Naive thymus-derived CD4-positive, alpha-beta T cell (primary cell): ENCODE measurements at places on chromosomes 3 and 15. TPM values are rescaled to one million over a fixed set of nuclear protein-coding genes. Genes with fewer than 3 reads are reported as not detected.

GRCh38 chr15:63121382-63122001 is at the start of gene LACTB:
LACTB (plus strand) TSS chr15:63121861; CDS start chr15:63121872, 11 bp downstream.
- no peaks in the 10 kb centered on the region for H3K36me3 ChIP-seq
- peak within 1 kb of the TSS; percentile 80 for H3K27ac ChIP-seq
- DNase-seq: peak; percentile 73
- H3K4me3 ChIP-seq: peak within 1 kb of the TSS; percentile 75

- DNase-seq: no peak
- H3K36me3 ChIP-seq: no peaks in the 10 kb centered on the region
- no peak overlapping the region for H3K27ac ChIP-seq
Observed at GRCh38 chr3:129558081-129558771, 15.3 kb downstream of the H1-8 start.

GRCh38 chr3:143123353-143123984 is 3.9 kb downstream of the CHST2 start:
- no peaks in the 10 kb centered on the region for H3K27me3 ChIP-seq
- H3K4me3 ChIP-seq: peak overlapping the region; percentile 3
- H3K36me3 ChIP-seq: peaks cover 10% of the 10 kb centered on the region
- no peaks in the 10 kb centered on the region for H3K4me1 ChIP-seq
- H3K27ac ChIP-seq: peak overlapping the region; percentile 63
- no peak for DNase-seq

GRCh38 chr3:184540777-184541681 is 20.6 kb upstream of the EPHB3 start:
- DNase-seq: peak; percentile 80
- H3K4me3 ChIP-seq: no peak overlapping the region
- H3K4me1 ChIP-seq: peaks cover 3% of the 10 kb centered on the region
- H3K36me3 ChIP-seq: no peaks in the 10 kb centered on the region

DNA sequence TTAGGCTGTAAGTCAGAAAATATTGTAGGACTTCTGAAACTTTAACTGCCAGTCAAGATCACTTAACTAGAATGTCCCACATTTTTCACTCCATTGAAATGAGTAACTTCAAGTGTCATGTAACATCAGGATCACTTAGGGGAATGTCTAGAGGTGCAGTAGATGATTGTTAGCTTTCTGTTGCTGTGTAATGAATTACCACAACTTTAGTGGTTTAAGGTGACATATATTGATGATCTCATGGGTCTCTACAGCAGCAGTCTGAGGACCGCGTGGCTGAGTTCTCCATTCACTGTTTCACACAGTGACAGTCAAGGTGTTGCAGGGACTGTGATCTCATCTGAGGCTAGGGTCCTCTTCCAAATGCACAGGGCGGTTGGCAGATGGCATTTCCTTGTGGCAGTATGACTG is 82.7 kb downstream of the SLC25A26 start:
- H3K4me1 ChIP-seq: peaks cover 42% of the 10 kb centered on the region
- H3K27ac ChIP-seq: no peak overlapping the region
- DNase-seq: peak; percentile 7

DNA sequence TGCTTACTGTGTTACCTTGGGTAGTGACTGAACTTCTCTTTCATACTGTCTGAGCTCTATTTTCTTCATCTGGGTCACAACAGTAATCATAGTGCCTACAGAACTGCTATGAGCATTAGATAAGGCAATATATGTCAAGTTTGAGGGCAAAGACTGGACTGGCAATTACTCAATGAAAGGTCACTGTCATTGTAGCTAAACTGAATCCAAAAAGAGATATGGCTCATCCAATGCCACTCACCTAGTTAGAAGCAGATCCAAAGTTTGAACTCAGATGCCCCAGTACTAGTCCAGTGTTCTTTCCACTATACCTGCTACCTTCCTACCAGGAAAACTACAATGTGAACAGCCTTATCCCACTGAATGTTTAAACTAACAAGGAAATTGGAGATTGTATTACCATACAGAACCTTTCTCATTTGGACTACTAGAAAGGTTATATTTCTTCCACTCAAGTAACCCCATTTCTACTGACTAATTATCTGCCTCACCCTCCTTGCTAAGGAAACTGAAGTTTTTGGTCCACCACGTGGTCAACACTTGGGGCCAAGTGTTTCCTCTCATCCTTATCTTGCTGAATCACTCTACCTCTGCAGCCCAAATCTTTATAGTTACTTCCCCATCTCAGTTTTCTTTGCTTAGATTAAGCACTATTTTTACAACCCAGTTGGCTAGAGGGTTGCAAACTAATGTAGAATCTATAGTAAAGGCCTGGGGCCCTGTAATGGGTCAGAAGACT is 202.3 kb upstream of the LPP start:
- H3K36me3 ChIP-seq: no peaks in the 10 kb centered on the region
- no peaks in the 10 kb centered on the region for H3K27me3 ChIP-seq
- H3K27ac ChIP-seq: no peak overlapping the region
- no peaks in the 10 kb centered on the region for H3K4me1 ChIP-seq
- H3K4me3 ChIP-seq: no peak overlapping the region

GRCh38 chr3:161419555-161420333 is 48.4 kb upstream of the SPTSSB start:
- H3K36me3 ChIP-seq: no peaks in the 10 kb centered on the region
- no peaks in the 10 kb centered on the region for H3K27me3 ChIP-seq
- no peak overlapping the region for H3K4me3 ChIP-seq
- H3K4me1 ChIP-seq: no peaks in the 10 kb centered on the region
- H3K27ac ChIP-seq: no peak overlapping the region

- no peaks in the 10 kb centered on the region for H3K27me3 ChIP-seq
- no peaks in the 10 kb centered on the region for H3K4me1 ChIP-seq
Observed at GRCh38 chr15:38054488-38054887, 120.0 kb downstream of the TMCO5A start.

- DNase-seq: no peak
- no peaks in the 10 kb centered on the region for H3K36me3 ChIP-seq
- H3K4me1 ChIP-seq: no peaks in the 10 kb centered on the region
- H3K27me3 ChIP-seq: no peaks in the 10 kb centered on the region
- H3K27ac ChIP-seq: no peak overlapping the region
Observed at GRCh38 chr3:158780766-158781165, 21.1 kb upstream of the MFSD1 start.

GRCh38 chr15:94021621-94022320 is 209.6 kb upstream of the MCTP2 start:
- H3K27me3 ChIP-seq: no peaks in the 10 kb centered on the region
- H3K4me1 ChIP-seq: no peaks in the 10 kb centered on the region
- no peak overlapping the region for H3K4me3 ChIP-seq
- no peak for DNase-seq
- H3K27ac ChIP-seq: no peak overlapping the region

- H3K4me3 ChIP-seq: no peak overlapping the region
- no peaks in the 10 kb centered on the region for H3K36me3 ChIP-seq
- H3K4me1 ChIP-seq: no peaks in the 10 kb centered on the region
- H3K27me3 ChIP-seq: no peaks in the 10 kb centered on the region
Observed at GRCh38 chr3:133709139-133709750, 36.9 kb upstream of the TF start.

DNA sequence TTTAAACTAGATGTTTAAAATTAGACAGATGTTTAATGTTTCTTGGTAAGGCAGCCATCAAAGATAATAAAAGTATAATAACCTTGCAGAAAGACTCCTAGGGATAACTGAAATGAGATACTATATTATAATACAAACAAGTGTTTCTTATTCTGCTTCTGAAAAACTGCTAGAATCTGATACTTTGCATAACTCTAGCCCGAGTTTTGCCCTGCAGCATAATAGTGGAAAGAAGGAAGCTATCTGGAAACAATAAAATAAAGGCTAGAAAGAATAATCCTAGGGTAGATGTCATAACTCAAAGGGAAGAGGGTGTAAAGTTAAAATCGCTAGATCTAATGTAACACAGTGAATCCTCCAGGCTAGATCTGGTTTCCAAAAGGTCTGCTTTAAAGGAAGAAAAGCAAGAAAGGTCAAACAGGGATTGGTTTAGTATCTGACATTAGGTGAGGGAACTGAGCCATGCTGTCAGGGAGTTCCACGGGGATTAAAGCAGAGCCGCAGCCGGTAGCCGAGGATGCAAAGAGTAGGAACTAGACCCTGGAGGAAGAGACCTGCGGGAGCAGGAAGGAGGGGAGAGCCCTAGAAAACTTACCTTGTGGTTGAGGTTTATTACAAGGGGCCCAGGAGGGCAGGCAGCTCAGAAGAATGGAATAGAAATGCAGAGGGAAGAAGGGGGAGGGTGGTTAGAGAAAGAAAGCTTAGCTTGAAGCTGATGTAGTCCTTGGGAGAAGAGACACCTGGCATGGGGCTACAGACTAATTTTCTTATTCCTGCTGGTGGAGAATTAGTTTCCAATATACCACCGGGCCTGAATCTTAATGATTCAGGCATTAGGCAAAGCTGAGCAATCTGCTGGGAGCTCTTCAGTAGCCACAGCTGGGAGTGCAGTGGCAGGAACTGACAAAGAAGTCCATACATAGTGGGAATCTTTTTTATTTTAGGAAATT is 46.1 kb upstream of the TUSC7 start:
- H3K27me3 ChIP-seq: no peaks in the 10 kb centered on the region
- no peak overlapping the region for H3K27ac ChIP-seq
- no peaks in the 10 kb centered on the region for H3K4me1 ChIP-seq
- no peaks in the 10 kb centered on the region for H3K36me3 ChIP-seq
- no peak overlapping the region for H3K4me3 ChIP-seq

DNA sequence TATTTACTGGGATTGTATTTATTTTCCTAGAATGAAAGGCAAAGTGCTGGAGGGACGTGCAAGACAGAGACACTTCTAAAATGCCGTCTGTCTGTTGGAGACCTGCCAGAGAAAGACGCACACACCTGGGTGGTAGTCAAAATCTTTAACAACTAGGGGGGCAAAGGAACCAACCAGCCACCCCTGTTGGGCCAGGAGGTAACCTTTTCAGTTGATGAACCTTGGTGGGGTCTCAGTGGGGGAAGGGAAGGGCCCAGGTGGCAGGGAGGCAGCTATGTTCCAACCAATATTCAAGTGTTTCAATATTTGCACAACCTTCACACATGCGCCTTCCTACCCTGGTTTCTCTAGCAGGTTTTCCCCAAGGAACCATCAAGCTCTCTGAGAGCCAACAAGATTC is 99.0 kb downstream of the MEGF11 start:
- no peak overlapping the region for H3K4me3 ChIP-seq
- H3K36me3 ChIP-seq: no peaks in the 10 kb centered on the region
- H3K27ac ChIP-seq: no peak overlapping the region

DNA sequence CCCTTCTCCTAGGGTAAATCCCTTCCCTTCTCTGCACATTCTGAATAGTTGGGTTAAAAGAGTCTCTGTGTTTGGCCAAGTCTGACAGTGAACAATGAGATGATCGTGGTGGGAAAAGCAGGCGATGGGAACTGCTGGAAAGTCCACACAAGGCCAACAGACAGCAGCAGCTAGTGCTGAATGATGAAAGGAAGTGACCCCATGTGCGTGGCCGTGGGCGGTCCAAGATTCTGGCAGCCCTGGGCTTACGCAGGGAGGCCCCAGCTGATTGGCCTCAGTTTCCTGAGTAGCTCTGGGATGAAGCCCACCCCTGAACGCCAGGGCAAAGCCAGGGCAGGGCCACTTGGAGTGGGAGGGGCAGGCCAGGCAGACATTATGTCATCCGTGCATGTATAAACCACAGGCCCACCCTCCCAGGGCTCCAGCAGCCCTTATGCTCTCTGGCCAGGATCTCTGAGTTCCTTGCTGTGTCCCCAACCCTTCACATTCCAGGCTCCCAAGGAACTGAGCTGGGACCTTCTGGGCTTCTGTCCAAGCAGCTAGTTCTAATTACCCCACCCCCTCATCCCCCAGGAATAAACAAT is 57.8 kb downstream of the CDC25A start:
- H3K27me3 ChIP-seq: no peaks in the 10 kb centered on the region
- H3K4me1 ChIP-seq: no peaks in the 10 kb centered on the region
- H3K4me3 ChIP-seq: no peak overlapping the region
- no peak for DNase-seq

DNA sequence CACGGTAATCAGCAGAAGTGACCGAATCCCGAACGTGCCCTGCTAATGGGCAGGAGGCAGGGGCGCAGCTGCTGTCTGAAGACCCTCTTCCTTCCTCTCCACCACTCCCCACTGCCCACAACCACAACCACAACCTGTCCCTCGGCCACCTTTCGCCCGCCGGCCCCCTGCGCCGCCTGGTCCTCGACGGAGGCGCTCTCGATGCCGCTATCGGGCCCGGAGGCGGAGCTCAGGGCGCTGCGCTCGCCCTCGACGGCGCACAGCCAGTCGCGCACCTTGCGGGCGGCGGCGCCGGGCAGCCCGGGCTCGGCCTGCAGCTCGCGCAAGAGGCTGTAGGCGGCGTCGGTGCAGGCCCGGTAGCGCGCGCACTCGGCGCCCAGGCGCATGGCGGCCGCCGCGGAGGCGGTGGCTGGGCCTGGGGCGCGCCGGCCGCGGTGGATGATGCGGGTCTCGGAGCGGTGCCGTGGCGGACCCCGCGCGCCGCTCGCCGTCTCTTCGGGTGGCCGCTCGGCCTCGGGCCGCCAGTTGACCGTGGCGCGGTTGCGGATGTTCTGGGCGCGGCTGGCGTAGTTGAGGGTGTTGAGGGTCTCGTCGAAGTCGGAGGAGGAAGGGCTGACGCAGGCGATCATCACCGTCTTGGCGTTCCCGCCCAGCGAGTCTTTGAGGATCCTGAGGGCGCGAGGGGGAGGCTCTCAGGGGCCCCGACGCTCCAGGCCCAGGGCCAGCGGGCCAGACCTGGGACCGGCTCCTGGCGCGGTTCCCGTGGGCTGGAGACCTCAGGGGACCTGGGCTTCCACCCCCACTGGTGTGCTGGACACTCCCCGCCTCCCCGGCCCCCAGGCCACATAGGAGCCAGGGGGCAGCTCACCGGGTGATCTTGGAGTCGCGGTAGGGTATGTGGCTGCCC is 6.9 kb downstream of the KIF7 start:
- no peaks in the 10 kb centered on the region for H3K36me3 ChIP-seq
- no peaks in the 10 kb centered on the region for H3K27me3 ChIP-seq
- H3K27ac ChIP-seq: no peak overlapping the region
- no peak for DNase-seq
- no peaks in the 10 kb centered on the region for H3K4me1 ChIP-seq
- H3K4me3 ChIP-seq: no peak overlapping the region

- H3K4me1 ChIP-seq: no peaks in the 10 kb centered on the region
- no peak overlapping the region for H3K27ac ChIP-seq
- no peak overlapping the region for H3K4me3 ChIP-seq
- H3K27me3 ChIP-seq: no peaks in the 10 kb centered on the region
Observed at GRCh38 chr3:41565003-41565402, 365.7 kb downstream of the CTNNB1 start.

Gene ADCY5
- not detected for total RNA-seq

Gene TM2D3
- total RNA-seq: 81.9 TPM

Gene ZBBX
- total RNA-seq: not detected

Gene SLC22A13
- 0.53 TPM for total RNA-seq

Gene RGMA
- total RNA-seq: not detected

Gene FOXB1
- total RNA-seq: not detected

Gene MRPS25
- 68.0 TPM for total RNA-seq

Gene ZMYND10
- 2.8 TPM for total RNA-seq

Gene SPESP1
- 0.51 TPM for total RNA-seq

Gene LPP
- total RNA-seq: 19.5 TPM
